Hindlimb muscle (tissue), 1 donor: ENCODE measurements at places on chromosomes 1 and 21. TPM values are rescaled to one million over a fixed set of nuclear protein-coding genes. Genes with fewer than 3 reads are reported as not detected.

DNA sequence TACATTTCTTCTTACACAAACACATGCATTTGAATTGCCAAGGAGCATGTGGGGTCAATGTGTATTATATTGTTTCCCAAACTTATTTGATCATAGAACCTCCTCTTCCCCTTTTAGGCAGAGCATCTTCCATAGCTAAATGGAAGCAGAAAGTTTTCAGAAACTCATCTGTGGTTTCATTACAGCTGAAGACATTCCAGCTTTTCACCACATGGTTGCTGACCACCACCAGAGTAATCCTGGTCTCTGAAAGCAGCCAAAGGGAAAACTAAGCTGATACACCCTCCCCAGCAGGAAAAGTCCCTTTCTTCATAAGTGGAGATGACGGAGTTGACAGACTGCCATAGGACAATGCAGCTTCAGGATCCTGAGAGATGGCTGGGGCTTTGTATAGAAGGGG is 30.2 kb upstream of the OTUD3 start:
- DNase-seq: no peak

- no peak for DNase-seq
Measured at GRCh38 chr1:6365047-6365446, 28.5 kb downstream of the ACOT7 start.

DNA sequence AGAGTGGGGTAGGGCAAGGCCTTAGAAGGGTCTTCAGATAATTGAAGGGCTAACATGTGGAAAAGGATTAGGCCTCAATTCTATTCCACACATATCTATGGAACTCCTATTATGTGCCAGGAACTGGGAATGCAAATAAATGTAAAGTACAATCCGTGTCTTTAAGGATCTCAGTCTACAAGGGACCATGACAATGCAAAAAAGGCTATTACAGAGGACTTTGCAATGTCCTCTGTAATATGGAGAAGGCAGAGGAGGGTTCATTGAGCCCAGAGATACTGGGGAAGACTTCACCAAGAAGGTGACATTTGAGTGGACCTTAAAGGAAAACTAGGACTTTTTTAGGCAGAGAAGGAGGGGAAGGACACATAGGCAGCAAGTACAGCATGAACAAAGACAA is 4.5 kb upstream of the SCMH1 start:
- no peak for DNase-seq

GRCh38 chr1:46673749-46674182 is 2.1 kb downstream of the TEX38 start:
- DNase-seq: no peak

DNA sequence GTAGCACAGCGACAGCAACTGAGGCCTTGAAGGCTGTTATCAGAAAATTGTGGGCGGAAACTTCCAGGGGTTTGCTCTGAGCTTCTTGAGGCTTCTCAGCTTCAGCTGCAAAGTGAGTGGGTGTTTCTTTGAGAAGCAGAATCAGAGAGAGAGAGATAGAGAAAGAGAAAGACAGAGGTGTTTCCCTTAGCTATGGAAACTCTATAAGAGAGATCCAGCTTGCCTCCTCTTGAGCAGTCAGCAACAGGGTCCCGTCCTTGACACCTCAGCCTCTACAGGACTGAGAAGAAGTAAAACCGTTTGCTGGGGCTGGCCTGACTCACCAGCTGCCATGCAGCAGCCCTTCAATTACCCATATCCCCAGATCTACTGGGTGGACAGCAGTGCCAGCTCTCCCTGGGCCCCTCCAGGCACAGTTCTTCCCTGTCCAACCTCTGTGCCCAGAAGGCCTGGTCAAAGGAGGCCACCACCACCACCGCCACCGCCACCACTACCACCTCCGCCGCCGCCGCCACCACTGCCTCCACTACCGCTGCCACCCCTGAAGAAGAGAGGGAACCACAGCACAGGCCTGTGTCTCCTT is at the start of gene FASLG:
TSS of gene FASLG (plus strand) at position 233 of the 583 bp plus-strand sequence. CDS start at position 332, 99 bp downstream.
- DNase-seq: no peak

DNA sequence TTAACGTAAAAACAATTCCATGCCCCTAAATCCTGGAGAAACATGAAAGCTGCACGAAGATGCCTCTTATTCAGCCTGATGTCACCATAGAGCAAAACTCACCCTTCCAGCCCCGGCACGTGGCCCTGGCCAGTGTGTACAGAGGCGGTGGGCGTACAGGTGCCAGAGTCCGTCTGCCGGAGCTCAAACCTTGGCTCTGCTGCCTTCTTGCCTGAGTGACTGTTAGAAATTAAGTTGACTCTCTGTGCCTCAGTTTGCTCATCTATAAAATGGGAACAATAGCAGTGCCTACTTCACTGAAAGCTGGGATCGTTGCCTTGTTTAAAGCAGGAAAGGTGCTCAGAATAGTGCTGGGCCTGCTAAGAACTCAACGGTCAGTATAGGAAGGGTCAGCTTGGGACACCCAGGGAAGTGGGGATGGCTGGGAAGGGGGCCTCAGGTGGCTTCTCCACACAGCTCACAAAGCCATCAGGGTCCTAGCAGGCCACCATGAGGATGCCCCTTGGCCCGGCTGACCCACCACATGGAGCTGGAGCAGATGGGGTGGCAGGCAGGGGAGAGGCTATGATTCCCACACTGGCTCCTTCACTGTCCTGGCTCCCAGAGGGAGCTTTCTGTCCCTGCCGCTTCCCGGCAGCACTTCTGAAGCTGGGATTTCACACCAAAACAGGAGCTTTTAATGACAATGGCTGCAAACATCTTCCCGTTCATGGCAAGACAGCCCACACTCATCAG is 237.2 kb downstream of the NPHP4 start:
- DNase-seq: no peak

- DNase-seq: no peak
Measured at GRCh38 chr1:50175719-50176639, 67.3 kb downstream of the ELAVL4 start.

- DNase-seq: peak; percentile 9
Measured at GRCh38 chr21:35559128-35559828, 501.0 kb downstream of the SETD4 start.

GRCh38 chr1:175569117-175569743 is 174.2 kb downstream of the TNR start:
- DNase-seq: no peak

ELF3 gene
- polyA plus RNA-seq: 0.15 TPM

GRCh38 chr1:199033661-199034060 is 394.8 kb downstream of the PTPRC start:
- DNase-seq: no peak

VCAM1 gene
- 14.8 TPM for polyA plus RNA-seq

PPIAL4G gene
- 0.06 TPM for polyA plus RNA-seq

DNA sequence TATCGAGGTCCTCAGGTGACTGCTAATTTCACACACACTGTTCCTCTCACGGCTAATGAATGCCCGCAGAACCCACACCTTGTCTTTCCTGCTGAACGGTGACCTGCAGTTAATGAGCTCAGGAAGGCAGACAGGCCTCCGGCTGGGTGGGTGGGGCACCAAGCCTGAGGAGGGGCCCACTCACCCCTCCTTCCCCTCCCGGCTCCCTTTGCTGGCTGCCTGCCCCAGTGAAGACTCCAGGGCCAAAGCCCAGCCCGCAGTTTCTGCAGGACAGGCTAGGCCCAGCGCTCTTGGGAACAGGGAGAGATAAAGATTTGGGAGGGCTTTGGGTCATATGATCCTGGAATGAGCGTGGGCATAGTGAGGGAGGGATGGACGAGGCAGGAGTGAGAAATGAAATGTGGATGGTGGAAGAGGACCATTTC is 26.4 kb downstream of the FOXO6 start:
- peak; percentile 88 for DNase-seq

UMODL1 gene
- not detected for polyA plus RNA-seq

CD34 gene
- polyA plus RNA-seq: 151 TPM

DNA sequence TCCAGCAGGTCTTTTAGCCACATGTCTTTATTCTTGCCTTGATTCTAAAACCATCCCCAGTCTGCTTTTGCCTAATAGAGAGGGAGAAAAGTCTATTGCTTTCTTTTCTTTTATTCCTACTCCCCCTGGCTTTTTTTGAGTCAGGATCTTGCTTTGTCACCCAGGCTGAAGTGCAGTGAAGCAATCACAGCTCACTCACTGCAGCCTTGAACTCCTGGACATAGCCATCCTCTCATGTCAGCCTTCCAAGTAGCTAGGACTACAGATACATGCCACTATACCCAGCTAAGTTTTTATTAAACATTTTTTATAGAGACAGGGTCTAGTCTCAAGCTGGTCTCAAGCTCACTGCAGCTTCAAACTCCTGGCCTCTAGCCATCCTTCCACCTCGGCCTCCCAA is 72.5 kb upstream of the PAXBP1 start:
- DNase-seq: no peak

GRCh38 chr1:19028110-19028509 is 71.6 kb upstream of the IFFO2 start:
- no peak for DNase-seq

DNA sequence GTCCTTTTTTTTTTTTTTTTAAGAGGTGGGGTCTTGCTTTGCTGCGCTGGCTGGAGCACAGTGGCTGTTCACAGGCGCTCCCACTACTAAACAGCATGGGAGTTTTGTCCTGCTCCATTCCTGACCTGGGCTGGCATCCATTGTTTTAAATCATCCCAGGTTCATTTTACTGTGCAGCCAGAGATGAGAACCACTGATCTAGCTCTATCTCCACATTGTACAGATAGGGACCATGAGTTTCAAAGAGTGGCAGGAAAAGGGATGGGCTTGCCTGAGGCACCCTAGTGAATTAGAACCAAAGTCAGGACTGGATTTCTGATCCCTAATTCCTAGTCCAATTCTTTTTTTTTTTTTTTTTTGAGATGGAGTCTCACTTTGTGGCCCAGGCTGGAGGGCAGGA is 7.2 kb upstream of the TMEM222 start:
- no peak for DNase-seq

- DNase-seq: no peak
Measured at GRCh38 chr21:18222346-18222745, 22.3 kb upstream of the CHODL start.

PNRC2 gene
- 101 TPM for polyA plus RNA-seq

DNA sequence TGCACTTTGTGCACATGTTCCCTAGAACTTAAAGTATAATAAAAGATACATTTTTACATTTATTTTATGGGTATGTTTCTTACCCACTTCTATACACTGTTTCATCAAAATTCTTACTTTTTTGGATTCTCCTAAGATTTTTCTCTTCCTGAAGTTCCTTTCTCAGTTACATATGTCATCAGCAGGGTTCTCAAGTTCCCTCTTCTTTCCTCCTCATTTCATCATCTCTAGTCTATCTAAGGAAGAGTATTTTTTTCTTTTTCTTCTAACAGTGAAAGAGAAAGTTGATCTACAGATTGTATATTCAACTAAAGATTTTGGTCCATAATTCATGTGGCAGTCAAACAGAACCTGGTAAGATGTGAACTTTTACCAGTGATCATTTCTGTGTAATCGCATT is 41.2 kb upstream of the CYYR1 start:
- no peak for DNase-seq

GRCh38 chr1:6690186-6690585 is 11.4 kb downstream of the DNAJC11 start:
- DNase-seq: no peak

- DNase-seq: no peak
Measured at GRCh38 chr21:26185021-26185420, 14.5 kb upstream of the APP start.

- peak; percentile 66 for DNase-seq
Measured at GRCh38 chr1:219812491-219813203, 115.7 kb downstream of the SLC30A10 start.

- DNase-seq: no peak
Measured at GRCh38 chr1:107946794-107947193, 18.2 kb downstream of the VAV3 start.

DNA sequence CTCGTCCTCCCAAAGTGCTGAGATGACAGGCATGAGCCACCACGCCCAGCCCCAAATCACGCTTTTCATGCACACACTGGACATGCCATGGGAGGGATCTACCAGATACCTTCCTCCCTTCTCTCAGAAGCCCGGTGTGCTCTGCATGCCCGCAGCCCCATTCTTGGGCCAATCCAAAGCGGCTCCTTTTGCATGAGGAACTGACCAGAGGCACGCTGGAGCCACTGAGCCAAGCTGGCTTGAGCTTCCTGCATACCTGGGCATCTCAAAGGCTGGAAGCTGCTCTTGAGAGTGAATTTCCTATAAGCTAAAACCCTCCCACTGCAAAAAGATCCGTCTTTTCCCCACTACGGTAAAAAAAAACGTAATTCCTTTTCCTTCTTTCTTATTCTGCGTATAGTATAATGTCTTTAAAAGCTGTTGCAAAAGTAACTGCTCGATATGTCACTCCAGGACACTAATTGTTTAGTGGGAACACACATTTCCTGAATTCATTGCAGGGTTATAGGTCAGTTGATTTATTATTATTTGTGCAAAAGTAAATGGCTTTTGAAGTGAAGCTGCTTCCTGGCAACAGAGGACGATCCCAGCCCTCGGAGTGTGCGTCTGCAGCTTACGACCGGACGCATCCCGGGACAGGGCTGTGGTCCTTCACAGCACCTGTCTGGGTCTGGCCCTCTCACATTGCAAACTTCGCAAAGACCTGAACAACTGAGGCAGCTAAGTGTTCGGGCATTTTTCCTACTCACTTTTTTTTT is 61.8 kb upstream of the ETS2 start:
- no peak for DNase-seq

DNA sequence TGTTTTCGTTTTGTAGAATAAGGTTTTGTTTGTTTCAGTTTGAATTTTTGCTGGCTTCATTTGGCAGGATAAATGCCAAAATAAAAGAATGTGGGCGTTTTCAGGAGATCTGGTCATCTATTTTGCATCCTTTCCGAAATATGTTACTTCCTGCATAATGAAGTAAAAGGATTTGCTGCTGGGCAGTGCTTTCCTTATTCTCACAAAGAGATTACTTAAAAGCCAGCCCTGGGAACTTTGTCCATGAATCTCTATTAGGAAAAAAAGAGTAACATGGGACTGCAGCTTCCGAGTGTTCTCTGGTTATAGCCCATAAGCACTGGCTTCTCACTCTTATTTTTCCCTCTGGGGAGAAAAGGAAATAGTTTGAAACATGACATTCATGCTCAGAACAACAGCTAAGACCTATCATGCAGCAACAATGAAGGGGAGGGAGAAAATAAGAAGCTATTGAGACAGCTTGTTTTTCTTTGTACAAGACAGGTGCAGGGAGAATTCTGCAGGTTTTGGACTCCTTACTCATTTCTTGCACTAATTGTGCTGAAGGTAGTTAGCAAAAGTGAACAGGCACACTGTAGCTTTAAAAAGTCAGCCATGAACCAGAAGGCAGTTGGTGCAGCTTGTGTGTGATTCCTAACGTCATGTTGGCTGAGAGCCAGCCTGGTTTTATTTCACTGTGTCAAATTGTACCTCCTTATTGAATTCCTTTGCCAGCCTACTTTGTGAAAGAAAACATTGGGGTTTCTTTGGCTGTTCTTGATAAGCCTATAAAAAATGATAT is at the start of gene SAMD13:
TSS of gene SAMD13 (plus strand) at position 705 of the 781 bp plus-strand sequence. CDS start 1,527 bp downstream, outside the sequence.
- DNase-seq: peak; percentile 85

LIN28A gene
- not detected for polyA plus RNA-seq

GRCh38 chr1:53617851-53618499 is 121.0 kb downstream of the GLIS1 start:
- DNase-seq: no peak

SEMA6C gene
- 120 TPM for polyA plus RNA-seq

- DNase-seq: no peak
Measured at GRCh38 chr21:25756190-25756932, 21.6 kb downstream of the GABPA start.
